ENCODE measurements at places on chromosomes 2 and 18.

- no peak for DNase-seq
Observed at GRCh38 chr2:36290306-36290856, 65.2 kb upstream of the CRIM1 start.

- DNase-seq, result no peak
Observed at GRCh38 chr2:150041722-150042425, 445.6 kb downstream of the RND3 start.

DNA sequence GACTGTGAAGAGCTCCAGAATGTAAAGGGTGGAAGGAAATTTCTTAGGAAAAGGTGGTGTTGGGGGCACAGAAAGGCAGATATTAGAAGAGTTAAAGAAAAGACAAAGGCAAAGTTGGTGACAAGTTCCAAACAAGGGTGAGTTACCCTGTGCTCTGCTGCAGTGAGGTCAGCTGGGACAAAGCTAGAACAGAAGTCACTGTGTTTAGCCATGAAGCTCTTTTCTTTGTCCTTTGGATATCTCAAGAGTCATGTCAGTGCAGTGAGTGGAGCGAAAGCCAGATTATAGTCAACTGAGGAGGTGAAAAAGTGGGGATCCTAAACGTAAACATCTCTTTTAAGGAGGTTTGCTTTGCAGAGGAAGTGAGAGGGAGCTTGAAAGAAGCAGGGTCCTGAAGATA is 187.8 kb upstream of the ALPP start:
- no peak for DNase-seq

DNA sequence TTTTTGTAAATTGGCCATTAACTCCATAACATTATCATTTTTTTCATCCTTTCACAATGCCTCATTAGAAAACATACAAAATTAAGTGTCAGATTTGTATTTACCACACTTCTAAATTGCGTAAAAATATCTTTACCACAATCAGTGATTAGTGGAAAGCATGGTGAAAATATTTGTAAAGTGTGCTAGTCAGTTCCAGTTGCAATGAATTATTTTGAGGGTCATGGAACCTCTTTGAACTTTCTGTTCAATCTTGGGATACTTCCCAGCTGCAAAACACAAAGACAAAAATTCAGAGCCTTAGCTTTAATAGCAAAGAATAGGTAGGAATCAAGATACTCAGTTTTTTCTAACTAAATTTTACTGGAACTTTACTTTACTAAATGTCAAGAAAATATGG is 4.0 kb upstream of the COL3A1 start:
- DNase-seq, result no peak

All from NCI-H2227 treated with DMSO at 0.1 percent for 48 hours (cell line).